ENCODE measurements at places on chromosomes 6 and 20.

DNA sequence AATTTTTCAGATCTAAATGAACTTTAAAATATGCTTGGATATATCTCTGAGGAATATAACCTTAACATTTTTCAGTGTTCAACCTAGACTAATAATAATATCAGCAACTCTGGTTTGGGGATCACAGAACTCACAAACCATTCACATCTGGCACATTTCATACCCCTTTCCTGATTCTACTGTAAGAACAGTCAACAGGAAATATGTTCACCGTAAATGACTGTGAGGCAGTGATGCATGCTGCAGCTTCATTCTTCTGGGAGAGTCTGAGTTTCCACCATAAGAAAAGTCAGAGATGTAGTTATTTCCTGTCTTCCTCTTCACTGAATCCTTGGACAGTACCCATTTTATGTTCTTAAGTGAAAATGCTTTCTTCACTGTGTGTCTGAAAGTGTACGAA lies 134.2 kb upstream of the IFNGR1 start:
- DNase-seq = no peak

DNA sequence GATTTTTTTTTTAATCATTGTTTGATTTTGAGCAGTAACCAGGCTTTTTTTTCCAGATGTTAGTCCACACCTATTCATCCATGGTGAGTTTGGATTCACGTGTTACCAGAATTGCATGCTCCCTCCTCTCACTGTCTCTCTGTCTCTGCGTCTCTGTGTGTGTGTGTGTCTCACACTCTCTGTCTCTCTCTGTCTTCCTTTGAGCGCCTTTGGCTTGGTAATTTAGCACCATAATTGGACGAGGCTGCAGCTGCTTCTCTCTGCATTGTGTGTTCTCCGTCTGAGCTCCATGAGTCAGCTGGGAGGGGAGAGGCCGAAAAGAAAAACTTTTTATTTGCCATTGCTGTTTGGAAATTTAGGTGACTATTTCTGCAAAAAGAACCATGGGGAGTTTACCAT lies 3.4 kb downstream of the TFAP2B start:
- no peak for DNase-seq

- DNase-seq = no peak
Observed at GRCh38 chr6:43873806-43874714, 104.0 kb downstream of the VEGFA start.

DNA sequence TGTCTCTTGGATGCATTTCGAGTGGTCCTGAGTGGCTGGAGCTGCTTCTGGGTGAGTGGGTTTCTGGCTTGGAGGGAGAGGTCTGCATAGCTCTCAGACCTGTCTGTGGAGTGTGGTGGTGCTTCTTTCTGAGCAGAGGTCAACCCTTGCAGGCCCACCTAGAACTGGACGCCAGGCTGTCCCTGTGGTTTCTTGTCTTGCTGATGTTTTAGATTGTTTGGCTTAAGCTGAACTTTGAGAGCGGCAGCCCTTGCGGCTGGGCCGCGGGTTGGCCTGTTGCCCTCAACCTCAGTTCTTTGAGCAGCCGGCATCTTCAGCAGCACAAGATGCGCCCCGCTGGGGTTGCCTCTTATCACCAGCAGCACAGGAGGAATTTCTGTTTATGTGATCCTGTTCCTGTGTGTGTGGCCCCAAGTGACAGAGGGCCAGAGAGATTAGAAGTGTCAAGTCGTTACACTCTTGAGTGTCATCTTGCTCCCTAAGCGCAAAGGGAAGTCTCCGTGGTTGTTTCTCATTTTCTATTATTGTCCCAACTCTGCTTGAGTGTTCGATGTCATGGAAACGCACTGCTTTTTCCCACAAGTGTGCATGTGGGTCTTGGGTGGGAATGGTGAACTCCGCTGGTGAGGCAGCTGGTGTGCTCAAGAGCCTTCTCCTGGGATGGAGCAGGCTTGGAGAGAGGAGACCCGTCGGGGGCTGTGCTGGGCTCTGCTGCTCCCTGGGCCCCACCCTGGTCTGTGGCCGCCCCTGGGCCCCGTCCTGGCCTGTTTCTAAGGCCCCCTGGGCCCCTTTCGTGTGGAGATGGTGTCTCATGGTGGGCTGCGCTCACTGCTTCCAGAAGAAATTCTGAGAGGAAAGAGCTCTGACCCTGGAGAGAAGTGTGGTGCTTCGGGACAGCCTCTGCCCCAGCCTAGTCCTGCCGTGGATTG lies 20.1 kb upstream of the SLC22A1 start:
- DNase-seq = no peak
